Fibroblast of skin of left biceps (primary cell): ENCODE measurements at places on chromosomes 6 and 20.
A peak's percentile ranks its signal among the peaks of the same experiment; 100 is the strongest.

GRCh38 chr6:133697666-133698065 is 191.2 kb upstream of the TCF21 start:
- peak; percentile 40 for DNase-seq

DNA sequence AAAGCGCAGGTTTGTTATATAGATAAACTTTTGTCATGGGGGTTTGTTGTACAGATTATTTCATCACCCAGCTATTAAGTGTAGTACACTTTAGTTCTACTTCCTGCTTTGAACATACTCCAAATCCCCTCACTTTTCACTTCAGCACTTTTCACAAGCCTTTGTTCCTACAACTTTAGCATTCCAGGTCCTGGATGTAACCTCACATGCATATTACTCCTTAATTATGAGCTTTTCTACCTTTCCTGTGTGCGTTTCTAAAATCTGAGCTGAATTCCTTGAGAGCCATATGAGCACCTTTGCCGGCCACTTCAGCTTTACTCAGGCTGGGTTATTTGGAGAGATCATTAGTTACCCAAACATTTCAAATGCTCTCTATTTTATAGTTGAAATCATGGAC is 179.2 kb upstream of the TNFAIP3 start:
- no peak for DNase-seq

DNA sequence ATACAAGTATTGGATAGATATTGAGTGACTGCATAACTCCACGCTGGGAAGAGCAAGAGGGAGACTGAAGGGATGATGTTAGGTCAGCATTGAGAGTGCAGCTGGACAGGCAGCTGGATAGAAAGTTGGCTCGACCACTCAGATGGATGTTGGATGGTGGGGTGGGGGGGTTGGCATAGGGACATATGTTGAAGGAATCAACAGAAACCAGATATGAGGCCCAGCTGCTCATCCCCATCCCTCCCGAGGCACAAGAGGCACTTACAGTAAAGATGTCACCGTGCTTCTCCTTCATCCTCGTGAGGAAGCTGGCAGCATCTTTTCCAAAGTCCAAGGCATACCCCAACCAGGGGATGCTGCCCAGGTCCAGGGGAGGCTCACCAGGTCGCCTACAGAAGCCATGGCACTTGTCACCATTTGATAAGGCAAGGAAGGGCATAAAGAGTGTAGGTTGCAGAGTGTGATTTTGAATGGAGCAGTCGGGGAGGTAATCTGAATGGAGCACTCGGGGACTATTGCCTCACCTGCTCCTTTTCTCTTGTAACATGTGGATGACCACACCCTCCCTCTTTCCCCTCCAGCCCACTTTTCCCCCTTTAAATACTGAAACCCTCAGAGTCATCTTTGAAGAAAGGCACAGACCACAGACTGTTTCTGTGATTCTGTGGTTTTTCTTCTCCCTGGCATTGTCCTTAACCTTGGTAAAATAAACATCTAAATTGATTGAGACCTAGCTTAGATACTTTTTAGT is 18.0 kb downstream of the PTGIS start:
- DNase-seq = no peak

DNA sequence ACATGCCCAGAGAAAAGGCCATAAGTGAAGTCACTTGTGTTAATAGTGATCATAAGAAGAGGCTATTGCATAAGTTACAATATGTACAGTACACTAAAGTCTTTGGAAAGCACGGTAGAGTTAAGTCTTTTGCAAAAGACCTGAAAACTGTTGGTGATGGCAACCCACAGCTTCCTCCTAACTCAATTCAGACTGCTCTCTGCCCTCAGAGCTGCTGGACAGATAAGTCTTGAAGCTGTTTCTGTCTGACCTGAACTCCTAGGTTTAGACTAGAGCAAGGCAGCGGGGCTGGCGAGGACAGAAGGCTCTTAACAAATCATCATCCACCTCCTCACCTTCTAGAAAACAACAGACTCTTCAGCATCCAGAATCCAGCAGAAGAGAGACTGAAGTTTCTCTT is 125.4 kb downstream of the CD24 start:
- DNase-seq = no peak

GRCh38 chr6:53165293-53165692 is 16.7 kb upstream of the GCM1 start:
- DNase-seq = peak; percentile 13

DNA sequence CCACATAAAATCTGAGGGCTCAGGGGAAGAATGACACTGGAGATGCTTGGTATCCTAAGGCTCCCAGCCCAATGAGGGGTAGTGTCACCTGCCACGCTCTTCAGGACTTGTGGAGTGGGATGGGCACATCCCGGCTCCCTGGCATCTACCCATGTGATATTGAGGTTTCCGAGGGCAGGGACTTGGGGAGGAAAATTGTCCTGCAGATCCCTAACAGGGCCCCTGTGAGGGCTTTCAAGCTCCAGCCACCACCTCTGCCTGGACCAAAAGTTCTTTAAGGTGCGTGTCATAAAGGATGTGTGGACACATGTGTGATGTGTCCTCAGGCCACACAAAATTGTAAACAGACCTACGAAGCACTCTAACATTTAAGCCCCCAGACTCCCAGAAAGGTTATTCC is 2.5 kb downstream of the SCML4 start:
- DNase-seq = no peak

GRCh38 chr6:129215916-129216520 is 333.1 kb downstream of the LAMA2 start:
- no peak for DNase-seq

- DNase-seq = no peak
These were observed 212.1 kb downstream of the BTBD9 start for GRCh38 chr6:38427492-38428210.

DNA sequence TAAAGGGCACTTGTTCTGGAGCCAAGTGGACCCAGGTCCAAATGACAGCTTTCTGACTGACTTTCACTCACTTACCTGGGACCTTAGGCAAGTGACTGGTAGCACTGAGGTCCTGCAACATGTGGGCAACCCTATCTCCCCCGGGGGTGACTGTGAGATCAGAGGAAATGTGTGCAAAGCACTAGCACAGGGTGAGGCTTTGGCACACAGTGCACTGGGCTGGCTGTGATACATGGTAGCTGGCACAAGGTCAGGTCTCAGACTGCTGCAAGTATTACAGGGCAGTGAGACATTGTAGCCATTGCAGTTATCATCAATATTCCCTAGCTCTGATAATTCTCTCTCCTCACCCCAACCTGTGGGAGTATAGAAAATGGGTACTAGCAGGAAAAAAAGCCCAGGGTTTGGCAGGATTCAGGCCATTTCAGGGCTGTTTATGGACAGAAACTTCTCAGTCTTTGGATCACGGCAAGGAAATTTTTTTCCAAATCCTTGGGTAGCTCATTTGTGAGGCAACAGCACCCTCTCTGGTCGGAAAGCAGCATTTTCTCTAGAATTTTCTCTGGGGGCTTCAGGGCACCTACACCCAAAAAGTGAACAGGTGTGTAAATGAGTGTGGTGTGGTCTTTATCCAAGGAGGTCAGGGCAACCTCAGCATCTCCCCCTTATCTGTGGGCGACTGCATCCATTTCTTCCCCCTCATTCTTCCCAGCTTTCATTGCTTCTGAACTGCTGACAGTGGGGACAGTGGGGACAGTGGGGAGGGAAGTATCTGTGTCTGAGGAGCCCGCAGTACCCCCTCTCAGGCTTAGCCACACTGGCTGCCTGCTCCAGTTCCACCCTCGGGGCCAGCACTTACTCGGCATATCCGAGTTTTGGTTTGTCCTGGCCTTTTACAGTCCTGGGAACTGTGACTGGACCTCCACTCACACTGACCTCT is 148.7 kb upstream of the PHACTR3 start:
- DNase-seq = no peak

GRCh38 chr6:93337772-93338394 is 81.5 kb downstream of the EPHA7 start:
- no peak for DNase-seq

GRCh38 chr6:145609521-145609920 is 125.8 kb downstream of the EPM2A start:
- no peak for DNase-seq

DNA sequence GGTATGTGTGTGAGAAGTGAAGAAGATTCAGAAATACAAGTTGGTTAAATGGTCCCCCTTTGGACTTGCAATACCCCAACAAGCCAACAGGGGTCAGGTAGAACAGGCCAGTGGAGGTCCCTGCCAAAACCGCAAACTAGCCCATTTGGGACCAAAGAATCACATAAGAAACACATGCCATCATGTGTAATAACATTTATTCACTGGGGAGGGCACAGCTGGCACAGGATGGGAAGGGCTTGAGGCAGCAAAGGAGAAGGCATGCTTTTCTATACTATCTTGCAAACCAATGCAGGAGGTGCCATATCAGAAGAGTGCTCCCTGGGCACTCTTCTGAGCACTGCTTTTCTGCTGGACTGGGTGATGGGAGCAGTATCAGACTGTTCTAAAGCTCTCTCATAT is 116.1 kb upstream of the TRAF3IP2 start:
- no peak for DNase-seq

- no peak for DNase-seq
These were observed 49.6 kb downstream of the CDK5RAP1 start for GRCh38 chr20:33351696-33352095.

GRCh38 chr6:57190140-57190539 is 18.0 kb downstream of the BAG2 start:
- no peak for DNase-seq

DNA sequence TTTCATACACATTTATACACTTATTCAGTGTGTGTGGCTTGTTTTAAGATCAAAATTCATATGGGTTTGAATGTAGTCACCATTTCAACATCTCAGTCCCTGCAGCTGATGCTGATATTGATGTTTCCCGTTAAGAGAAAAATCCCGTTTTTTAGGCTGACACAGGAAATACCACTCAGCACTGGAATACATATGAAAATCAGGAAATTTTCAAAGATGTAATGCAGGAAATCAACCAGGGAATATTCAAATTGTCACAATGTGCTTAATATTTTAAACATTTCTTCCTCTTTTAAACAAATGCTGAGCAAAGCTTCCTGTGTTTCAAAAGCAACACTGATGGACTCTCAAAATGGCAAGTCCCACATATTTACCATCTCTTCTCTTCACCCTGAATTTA is 94.5 kb upstream of the MARCKS start:
- DNase-seq = peak; percentile 40

- no peak for DNase-seq
These were observed 20.6 kb downstream of the CDC5L start for GRCh38 chr6:44407951-44408670.

- DNase-seq = no peak
These were observed 14.5 kb upstream of the MROH8 start for GRCh38 chr20:37193821-37194220.

- DNase-seq = no peak
These were observed 1378.6 kb upstream of the DEFB115 start for GRCh38 chr20:29878777-29879442.

GRCh38 chr6:165231581-165232561 is 77.5 kb downstream of the C6orf118 start:
- peak; percentile 17 for DNase-seq

GRCh38 chr6:157381631-157382621 is 936 bp downstream of the ZDHHC14 start:
- no peak for DNase-seq

DNA sequence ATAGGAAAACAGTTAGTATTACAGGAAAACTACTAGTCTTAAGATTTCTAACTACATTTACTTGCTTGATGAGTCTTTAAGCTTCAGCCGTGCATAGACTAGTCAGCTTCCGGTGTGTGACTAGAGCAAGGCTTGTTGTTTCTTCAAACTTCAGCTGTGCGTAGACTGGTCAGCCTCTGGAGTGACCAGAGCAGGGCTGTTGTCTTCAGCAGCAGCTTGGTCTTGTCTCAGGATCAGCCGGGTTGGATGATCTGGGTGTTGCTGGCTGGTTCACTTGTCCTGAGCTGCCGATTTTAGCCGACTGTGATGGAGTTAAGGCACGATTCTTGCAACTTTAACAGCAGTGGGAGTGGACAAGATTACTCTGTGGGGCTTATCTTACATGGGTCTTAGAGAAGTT is 44.7 kb downstream of the HLA-C start:
- DNase-seq = no peak

GRCh38 chr20:53737396-53738038 is 143.9 kb upstream of the ZNF217 start:
- no peak for DNase-seq

GRCh38 chr6:38959138-38959537 is 89.4 kb upstream of the GLP1R start:
- DNase-seq = no peak

GRCh38 chr20:9258901-9259300 is 190.0 kb downstream of the PLCB4 start:
- no peak for DNase-seq

DNA sequence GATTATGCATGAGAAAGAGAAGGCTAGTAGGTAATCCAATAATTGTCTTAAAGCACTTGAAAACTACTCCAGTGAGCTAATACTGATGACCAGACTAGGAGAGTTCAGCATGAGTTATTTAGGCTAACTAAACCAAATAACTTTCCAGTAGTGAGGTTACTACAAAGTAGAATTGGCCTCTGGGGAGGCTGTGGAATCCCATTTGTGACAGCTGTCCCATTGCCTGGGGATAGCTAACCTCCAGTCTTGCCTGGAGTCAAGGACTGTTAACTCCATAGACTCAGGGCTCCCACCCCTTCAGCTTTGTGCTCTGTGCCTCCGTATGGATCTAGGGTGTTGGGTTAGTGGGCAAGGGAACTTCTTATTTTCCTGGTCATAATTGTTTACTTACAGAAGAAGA is 51.0 kb downstream of the KCNQ5 start:
- DNase-seq = no peak

- no peak for DNase-seq
These were observed 219.1 kb downstream of the ARID1B start for GRCh38 chr6:156996265-156996664.

DNA sequence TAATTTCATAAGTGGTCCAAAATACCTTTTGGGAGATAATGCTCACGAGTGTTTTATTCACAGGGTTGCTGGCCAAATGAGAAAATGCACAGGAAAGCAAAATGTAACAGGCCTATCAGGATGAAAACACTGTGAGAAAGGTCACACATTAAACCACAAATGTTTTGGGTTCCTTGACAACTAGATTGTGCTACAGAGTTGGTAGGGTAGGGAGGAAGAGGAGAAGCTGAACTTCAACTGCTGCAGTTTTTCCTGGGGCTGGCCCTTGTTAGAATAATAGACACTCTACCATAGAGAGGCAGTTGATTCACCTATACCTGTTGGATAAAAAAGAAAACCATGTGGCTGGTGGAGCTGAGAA is 28.1 kb upstream of the PAQR8 start:
- DNase-seq = no peak

- no peak for DNase-seq
These were observed 14.3 kb upstream of the GOPC start for GRCh38 chr6:117616391-117617209.

DNA sequence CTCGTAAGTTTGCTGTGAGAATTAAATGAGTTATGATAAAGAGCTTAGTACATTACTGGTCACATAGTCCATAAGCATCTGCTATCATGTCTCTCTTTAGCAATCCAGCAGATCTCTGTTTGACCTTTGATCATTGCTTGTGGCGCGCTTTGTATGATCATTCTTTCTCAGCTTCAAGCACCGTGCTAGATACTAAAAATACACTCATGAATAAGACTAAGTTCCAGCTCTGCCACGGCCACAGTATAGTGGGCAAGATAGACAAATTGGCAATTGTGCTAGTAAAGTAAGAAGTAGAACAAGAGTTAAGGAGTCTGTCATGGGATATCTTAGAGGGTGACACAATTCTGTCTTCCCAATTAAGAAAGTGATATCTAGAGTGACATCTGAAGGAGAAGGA is 75.2 kb upstream of the ADGRF1 start:
- no peak for DNase-seq
